Glomerular endothelial cell (primary cell): ENCODE measurements at places on chromosomes 2 and 18. TPM values are rescaled to one million over a fixed set of nuclear protein-coding genes. Genes with fewer than 3 reads are reported as not detected.
A peak's percentile ranks its signal among the peaks of the same experiment; 100 is the strongest.

GRCh38 chr2:138718405-138718804, 61.8 kb downstream of the NXPH2 start:
- no peak for DNase-seq

DNA sequence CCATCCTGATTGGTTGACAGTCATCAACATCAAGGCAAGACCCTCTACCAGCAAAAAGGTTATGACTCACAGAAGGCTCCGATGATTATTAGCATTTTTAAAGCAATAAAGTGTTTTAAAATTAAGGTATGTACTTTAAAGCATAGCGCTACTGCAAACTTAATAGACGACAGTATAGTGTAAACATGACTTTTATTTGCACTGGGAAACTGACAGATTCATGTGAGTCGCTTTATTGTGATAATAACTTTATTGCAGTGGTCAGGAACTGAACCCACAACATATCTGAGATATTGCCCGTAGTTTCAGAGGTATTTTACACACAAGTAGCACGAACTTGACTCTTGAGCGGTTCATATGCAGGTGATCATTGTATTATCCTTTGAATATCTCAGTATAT, 249.1 kb downstream of the LTBP1 start:
- no peak for DNase-seq

- no peak for DNase-seq
Observed at GRCh38 chr2:234288974-234289455, 207.9 kb downstream of the ARL4C start.

DNA sequence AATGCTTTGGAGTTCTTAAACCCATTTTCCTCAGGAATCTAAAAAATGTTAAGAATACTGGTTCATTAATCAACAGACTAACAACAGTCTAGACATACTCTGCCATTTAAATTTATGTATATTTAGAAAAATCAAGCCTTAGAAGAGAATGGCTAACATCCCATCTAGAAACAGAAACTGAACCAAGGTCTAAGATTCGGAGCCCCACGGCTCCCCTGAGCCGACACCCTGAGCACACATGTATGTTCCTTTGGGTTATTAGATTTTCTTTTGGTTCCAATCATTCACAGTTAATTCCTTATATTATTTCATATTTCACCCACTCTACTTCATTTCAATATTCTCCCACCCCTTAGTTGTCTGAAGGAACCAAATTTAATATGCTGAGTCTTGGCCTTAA, 94.8 kb upstream of the HNRNPA3 start:
- peak; percentile 33 for DNase-seq

DNA sequence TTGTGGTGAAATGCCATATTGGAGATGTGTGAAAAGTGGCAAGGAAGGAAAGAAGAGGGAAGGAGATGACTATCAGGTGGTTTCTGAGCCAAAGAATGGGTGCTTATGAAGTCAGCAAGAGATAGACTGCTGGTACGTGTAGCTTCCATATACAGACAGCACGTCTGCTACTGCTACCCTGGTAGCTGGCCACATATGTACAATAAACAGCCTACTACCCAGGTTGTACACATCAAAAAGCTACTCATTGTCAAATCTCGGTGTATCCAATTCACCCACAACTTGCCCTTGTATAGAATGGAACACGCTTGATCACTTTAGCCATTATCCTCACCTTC, 761.8 kb downstream of the LRRTM4 start:
- no peak for DNase-seq

DNA sequence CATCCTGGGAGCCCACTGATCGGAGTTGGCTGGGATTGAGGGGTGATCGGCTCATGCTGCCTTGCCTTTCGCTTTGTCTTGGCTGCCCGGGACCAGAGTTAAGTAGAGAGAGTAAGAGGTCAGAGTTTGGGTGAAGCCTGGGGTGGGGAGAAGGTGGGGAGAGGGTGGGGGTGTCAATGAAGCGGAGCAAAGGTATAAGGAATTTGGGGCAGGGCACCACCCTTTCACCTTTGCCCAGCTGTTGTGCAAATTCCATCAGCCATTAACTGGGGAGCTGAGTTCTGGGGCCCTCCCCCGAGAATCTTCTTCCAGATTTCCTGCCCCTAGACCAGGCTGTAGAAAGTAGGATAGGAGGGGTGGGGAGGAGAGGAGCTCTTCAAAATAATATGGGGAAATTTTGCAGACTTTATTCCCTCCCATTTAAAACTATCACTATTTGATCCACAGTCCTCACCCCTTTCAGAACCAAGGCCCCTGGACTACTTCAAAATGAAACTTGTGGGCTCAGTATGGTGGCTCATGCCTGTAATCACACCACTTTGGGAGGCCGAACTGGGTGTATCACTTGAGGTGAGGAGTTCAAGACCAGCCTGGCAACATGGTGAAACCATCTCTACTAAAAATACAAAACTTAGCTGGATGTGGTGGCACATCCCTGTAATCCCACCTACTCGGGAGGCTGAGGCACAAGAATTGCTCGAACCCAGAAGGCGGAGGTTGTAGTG, at the start of gene SLC23A3:
TSS of gene SLC23A3 (minus strand) at position 100 of the 725 bp plus-strand sequence. CDS start at position 55, 45 bp downstream.
- no peak for DNase-seq

GRCh38 chr2:174666845-174667244, 69.2 kb upstream of the WIPF1 start:
- no peak for DNase-seq

DNA sequence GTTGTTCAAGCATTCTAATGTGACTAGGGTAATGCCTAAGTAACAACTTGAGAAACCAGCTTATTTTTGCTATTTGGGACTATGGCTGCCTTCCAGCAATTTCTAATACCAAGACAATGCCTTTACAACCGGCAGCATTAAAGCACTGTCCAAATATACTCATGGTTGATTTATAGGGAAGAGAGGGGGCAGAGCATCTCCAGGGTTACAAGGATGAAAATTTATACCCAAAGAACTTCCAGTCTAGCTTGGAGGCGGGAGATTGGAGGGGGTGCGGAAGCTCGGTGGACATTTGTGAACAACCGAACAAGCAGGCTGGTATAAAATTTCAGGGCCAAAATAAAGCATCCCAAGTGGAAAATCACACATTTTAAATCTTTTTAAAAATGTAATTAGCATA, 294.9 kb upstream of the STON1 start:
- DNase-seq: no peak

DNA sequence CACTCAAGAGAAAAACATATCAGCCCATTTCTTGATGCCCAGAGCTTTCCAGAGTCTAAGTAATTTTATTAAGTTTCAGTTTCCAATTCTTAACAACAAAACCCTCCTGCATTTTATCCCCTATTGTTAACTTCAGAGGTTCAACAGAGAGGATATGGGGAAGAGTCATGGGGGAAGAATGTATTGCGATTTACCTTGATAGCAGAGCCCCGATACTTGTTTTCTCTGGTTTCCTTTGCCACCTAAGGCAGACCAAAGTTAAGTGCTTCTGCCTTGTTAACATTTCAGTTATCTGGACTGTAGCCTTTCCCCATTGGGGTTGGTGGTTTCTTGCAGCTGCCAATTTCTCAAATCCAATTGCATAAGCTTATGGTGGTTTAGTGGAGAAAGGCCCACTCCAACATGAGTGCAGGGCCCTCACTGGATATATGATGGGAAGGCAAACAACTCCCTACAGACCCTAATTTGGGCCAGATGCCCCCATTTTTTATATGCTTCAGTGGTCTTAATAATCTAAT, 82.0 kb upstream of the ITGB6 start:
- no peak for DNase-seq

- no peak for DNase-seq
Observed at GRCh38 chr2:28972778-28973335, 8.2 kb upstream of the TOGARAM2 start.

- DNase-seq: no peak
Observed at GRCh38 chr18:31050635-31051034, 8.1 kb upstream of the DSC3 start.

GRCh38 chr2:169822785-169823392, 1.8 kb downstream of the METTL5 start:
- DNase-seq: no peak

GRCh38 chr2:124267794-124268193, 242.7 kb downstream of the CNTNAP5 start:
- DNase-seq: no peak

GRCh38 chr2:192749611-192750200, 555.0 kb upstream of the TMEFF2 start:
- no peak for DNase-seq

GRCh38 chr2:95266781-95267430, 7.3 kb upstream of the PROM2 start:
- DNase-seq: no peak

DNA sequence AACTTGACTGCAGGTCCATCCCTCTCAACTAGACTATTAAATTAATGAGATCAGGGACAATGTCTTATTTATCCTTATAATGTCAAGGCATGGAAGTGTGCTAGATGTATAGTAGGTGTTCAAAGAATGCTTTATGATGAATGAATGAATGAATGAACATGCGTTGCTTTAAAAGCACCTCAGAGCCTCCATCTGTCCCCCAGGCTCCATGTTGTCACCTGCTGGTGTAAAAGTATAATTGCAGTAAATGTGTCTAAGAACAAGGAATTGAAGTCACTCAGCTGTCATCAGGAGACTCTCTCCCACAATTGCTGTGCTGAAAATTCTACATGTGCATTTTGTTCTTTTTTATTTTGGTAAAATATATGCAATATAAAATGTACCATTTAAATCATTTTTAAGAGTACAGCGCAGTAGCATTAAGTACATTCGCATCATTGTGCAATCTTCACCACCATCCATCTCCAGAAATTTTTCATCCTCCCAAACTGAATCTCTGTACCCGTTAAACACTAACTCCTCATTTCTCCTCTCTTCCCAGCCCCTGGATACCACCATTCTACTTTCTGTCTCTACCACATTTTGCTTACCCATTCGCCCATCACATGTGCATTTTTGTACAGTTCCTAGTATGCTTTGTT, 52.6 kb downstream of the GNAL start:
- DNase-seq: no peak

- DNase-seq: no peak
Observed at GRCh38 chr2:8680822-8681760, 765 bp upstream of the ID2 start.

DNA sequence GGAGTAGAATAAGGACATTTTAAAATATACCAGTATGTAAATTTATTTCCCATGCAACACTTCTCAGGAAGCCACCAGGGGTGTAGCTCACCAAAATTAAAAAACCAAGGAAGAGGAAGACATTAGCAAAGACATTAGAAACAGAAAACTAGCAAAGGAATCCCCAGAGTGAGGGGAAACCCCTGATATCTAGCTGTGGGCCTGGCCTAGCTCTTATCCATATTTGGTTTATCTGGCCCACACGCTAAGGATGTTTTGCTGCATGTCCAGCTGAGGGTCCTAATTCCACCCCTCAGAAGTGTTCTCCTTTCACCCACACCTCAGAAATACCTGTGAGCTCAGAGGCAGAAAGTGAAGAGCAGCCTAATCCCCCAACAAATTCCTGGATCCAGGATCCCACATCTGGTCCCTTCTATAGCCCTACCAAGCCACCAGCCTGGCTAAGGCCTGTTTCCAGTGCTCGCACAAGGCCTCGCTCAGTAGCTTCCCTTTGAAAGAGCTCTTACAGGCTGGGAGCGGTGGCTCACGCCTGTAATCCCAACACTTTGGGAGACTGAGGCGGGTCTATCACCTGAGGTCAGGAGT, 17.4 kb downstream of the OSBPL1A start:
- DNase-seq: no peak

- no peak for DNase-seq
Observed at GRCh38 chr2:100630473-100630977, 67.7 kb downstream of the PDCL3 start.

DNA sequence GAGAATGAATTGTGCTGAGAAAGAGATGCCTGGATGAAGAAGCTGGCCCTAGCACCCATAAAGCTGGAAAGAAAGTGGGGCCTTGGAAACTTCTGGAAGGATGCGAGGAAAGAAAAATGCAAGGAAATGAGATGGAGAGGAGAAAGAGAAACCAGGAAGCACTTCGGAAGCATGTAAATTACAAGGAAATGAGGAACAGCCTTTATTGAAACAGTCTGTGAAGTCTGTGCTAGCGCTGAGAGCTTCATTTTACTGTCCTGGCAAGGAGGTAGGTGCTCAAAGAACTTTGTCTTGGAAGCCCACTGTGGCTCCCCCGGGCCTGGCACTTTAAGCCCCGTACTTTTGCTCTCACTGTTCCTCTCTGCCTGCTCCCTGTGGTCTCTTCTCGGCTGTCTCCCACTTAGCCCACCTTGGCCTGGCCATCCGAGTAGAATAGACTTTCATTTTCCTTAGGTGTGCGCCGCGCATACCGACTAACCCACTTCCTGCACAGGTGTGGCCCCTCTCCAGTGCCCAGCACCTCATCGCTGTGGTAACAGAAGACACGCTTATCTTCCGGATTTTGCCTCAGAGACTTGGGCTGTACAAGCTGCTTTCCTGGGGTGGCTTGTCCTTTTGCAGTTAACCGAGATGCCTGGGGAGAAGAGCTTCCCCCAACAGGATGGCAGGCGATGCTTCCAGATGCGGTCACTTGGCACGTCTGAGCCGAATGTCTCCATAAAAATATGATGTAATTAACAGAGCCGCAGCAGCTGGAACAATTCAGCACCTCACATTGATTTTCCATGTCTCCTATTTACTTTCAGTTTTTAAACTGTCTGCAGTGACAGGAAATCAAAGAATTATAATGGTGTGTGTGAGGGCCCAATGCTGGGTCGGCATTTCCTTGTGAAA, 199.6 kb downstream of the HRH4 start:
- DNase-seq: no peak

DNA sequence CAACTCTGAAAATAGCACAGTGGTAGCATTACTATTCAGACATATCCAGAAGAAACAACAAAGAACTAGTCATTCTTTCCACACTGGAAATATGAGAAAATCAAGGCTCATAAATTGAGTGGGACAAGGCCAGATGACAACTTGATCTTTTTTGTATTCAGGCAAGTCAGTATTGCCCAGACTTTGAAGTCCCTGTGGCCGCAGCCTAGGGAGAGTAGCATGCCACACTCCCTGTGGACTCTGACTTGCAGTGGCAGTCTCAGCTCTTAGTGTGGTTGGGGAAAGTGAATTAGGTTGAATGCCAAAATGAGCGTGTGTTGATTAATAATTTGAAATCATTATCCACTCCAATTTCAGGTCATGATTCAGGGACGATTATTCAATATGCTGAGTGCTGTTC, 53.8 kb upstream of the TMEM177 start:
- no peak for DNase-seq

GRCh38 chr18:3784949-3785348, 335.0 kb downstream of the TGIF1 start:
- DNase-seq: no peak

The LOXHD1 gene
- total RNA-seq: not detected in 2 replicates

The MAL gene
- 3.1 TPM in 1 of 2 replicates, not detected in the other for total RNA-seq

The VWC2L gene
- total RNA-seq: not detected in 2 replicates

The ACVR1C gene
- total RNA-seq: 0.06 and 0.15 TPM in 2 replicates

The NEU4 gene
- total RNA-seq: 0.29 TPM in 1 of 2 replicates, not detected in the other

The ERICH2 gene
- not detected in 2 replicates for total RNA-seq

The SMARCAL1 gene
- 36.4 and 52.9 TPM in 2 replicates for total RNA-seq

The WBP1 gene
- 41.0 and 50.8 TPM in 2 replicates for total RNA-seq

The RPL31 gene
- 693 and 1,005 TPM in 2 replicates for total RNA-seq

The PID1 gene
- total RNA-seq: 0.68 and 0.99 TPM in 2 replicates

The DSG1 gene
- 0.15 TPM in 1 of 2 replicates, not detected in the other for total RNA-seq

The RAB6C gene
- total RNA-seq: not detected in 2 replicates

The GDF7 gene
- total RNA-seq: 0.73 and 9.5 TPM in 2 replicates

The LPIN1 gene
- 45.5 and 207 TPM in 2 replicates for total RNA-seq
